Fibroblast of skin of back (primary cell): ENCODE measurements at places on chromosomes 3 and 15.
A peak's percentile ranks its signal among the peaks of the same experiment; 100 is the strongest.

GRCh38 chr3:186815435-186815834 is 9.2 kb upstream of the RFC4 start:
- DNase-seq: peak; percentile 82

DNA sequence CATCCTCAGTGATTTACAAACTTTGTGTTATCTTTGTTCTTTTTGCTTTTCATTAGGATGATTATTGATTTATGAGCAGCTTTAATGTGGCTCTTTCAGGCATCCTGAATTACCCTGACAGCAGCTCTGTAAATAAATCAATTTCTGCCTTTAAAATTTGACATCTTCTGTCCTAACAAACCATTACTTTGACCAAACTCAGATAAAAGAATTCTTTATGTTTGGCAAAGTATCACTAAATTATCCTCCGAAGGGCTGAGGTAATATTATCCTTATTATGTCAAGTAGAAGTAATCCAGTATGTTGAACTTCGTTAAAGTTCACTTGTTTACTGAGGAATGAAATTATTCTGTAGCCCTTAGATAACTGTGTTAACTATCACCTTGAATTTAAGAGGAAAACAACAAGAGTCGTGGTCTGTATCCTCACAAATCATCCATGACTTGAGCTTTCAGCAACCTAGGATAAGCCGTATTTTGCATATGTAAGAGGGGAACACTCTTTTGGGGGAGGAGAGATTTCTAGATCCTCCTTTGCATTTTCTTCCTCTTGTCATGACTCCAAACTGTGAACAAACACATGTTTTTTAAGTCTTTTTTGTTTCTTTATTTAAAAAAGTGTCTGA is 173.2 kb upstream of the STAC start:
- DNase-seq: no peak

- DNase-seq: peak; percentile 56
Measured at GRCh38 chr3:106570426-106570825, 701.6 kb upstream of the CBLB start.

DNA sequence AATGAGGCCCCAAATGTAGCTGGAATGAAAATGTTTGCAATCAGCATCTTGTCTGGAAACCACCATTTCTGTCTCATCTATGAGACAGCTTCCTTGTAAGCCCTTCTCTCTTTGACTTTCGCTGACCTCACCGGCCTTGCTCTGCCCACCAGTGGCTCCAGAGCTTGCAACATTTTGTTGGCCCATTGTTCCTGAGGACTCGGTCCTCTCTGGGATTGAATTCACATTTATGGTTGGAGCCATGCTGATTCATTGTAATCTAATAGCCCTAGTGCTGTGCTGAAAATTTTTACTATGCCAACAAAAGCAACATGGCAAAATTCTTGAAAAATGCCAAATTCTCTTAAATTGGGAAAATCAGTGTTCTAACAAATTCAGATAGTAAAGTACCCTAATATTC is 37.2 kb downstream of the ABHD5 start:
- DNase-seq: no peak

DNA sequence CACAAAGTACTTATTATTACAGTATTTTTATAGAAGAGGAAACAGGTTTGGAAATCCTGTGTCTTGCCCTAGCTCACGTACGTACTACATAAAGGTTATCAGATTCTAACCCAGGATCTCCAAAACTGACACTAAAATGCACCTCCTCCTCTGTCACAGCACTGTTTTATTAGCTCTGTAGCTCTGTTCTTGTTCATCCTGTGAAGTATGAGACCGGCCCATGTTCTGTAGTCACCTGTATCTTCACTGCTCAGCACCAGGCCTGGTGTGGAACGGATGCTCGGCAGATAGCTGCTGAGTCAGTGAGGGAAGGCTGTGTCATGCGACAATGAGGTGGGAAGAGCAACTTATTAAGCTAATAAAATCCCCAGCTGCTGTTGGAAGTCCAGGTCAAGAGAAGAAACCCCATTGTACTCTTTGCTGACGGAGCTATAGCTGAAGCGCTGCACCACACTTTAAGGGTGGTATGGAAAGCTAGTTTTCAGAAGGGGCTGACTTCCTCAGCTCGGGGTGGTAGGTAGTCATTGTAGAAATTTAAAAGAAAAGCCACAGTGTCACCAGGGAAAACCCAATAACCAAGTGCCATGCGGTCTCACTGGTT is 22.8 kb downstream of the BCL2A1 start:
- DNase-seq: no peak

- DNase-seq: no peak
Measured at GRCh38 chr3:189927975-189928895, 192.5 kb downstream of the P3H2 start.

- DNase-seq: no peak
Measured at GRCh38 chr3:26648461-26648860, 25.9 kb downstream of the LRRC3B start.

DNA sequence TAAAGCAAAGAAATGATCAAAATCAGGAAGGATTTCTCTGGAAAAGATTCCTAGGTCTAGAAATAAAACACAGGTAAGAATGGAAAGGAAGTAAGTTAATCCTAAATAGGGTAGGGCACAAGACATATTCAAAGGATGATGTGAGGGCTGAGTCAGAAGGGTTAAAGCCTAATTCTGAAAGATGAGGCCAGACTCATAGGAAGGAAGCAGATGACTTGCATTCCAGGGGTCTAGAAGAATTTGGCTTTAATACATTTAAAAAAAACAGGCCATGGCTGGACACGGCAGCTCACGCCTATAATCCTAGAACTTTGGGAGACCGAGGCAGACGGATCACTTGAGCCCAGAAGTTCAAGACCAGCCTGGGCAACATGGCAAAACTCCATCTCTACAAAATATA is 3.2 kb downstream of the SSR3 start:
- DNase-seq: peak; percentile 94

- no peak for DNase-seq
Measured at GRCh38 chr3:97232393-97233034, 418.1 kb downstream of the EPHA6 start.

- peak; percentile 37 for DNase-seq
Measured at GRCh38 chr3:142888481-142889211, at the start of gene PCOLCE2. TSS of gene PCOLCE2 (minus strand) at chr3:142889083. CDS start at chr3:142888896, 187 bp downstream.

DNA sequence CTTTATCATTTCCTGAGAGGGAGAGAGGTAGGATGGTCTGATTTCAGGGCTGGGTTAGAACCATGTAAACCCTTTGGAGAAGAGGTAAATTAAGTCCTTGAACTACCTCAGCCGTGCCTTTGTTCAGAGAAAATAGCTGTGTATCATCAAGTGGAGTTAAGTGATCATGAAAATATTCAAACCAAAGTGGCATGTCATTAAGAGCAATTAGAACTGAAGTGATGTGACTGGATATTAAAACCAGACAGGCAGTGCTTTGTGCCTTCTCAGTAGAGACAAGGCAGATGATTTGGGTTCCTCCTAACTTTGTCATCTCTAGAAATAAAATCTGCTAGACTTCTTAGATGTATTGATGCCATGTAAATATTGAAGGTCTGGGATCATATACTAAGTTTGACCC is 171.5 kb downstream of the IL5RA start:
- DNase-seq: no peak
